ENCODE measurements at places on chromosomes 6 and 20.

- H3K27ac ChIP-seq = no peak overlapping the region
- no peaks in the 10 kb centered on the region for H3K27me3 ChIP-seq
- no peaks in the 10 kb centered on the region for H3K36me3 ChIP-seq
- H3K4me1 ChIP-seq = peaks cover 17% of the 10 kb centered on the region
These were observed 90.7 kb downstream of the PLG start for GRCh38 chr6:160792708-160793107.

DNA sequence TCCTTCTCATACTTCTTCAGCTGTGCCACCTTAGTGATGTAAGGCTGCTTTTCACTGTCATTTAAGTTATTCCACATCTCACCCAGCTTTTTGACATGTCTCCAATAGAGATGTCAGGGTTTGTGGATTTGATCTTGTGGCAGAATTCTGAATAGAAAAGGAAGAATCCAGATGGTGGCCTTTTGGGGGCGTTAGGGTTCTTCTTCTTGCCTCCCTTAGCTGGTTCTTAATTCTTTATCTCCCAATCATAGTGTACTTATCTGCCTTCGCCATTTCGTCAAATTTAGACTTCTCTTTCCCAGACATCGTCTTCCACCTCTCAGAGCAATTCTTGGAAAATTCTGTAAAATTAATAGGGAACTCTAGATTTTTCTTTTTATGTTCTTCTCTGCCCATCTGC is 422.9 kb downstream of the GJA1 start:
- H3K4me3 ChIP-seq = no peak overlapping the region
- H3K27ac ChIP-seq = no peak overlapping the region
- no peaks in the 10 kb centered on the region for H3K4me1 ChIP-seq
- H3K36me3 ChIP-seq = no peaks in the 10 kb centered on the region
- DNase-seq = no peak

DNA sequence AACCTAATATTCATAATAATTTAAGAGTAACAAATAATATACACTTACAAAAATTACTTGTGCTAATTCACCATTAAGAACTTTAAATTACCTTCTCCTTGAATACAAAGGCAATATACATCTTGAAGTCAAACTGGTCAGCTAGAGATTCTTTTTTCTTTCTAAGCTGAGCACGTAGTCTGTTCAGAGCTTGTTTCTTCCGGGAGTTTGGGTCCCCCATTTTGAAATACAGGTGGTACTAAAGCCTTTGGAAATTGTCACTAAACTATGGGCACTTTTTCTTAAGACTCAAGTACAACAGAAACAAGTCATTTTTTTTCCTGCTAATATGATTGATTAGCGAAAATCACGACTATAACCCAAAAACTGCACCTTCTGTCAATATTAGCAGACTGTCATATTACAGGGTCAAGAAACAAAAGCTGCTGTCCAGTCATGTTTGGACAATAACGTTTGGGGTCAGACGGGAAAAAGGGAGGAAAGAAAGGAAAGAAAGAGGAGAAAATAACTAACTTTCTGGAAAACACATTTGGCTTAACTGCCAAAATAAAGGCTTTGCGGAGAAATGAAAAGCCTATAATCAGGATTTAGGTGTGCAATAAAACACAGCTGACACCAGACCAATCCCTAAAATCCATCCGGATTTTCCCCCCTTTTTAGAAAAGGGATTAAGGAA is 367 bp downstream of the C6orf62 start:
- peaks cover 60% of the 10 kb centered on the region for H3K4me1 ChIP-seq
- peaks cover 72% of the 10 kb centered on the region for H3K36me3 ChIP-seq

DNA sequence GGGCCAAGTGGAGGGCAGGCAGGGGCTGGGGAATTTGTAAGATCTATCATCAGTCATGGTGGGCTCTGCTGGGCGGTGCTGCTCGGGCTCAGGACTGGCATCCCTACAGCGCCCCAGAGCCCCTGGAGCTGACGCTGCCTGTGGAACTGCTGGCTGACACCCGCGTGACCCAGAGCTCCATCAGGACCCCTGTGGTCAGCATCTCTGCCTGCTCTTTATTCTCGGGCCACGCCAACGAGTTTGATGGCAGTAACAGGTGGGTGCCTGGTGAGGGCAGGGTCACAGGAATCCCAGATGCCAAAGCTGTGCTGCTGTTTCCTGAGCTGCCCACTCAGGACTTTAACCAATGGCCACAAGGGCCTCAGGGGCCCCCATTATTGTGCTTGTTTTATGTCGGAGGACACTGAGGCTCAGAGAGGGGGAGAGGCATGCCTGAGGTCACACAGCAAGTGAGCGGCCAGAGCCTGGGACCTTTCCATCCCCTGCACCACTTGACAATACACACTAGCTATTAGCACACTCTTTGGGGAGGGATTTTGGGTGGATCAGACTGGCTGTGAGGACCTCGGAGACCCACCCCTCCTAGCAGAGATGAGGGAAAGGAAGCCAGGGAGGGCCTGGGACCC is 6.3 kb downstream of the BPIFB2 start:
- no peak overlapping the region for H3K4me3 ChIP-seq
- no peaks in the 10 kb centered on the region for H3K4me1 ChIP-seq
- no peaks in the 10 kb centered on the region for H3K36me3 ChIP-seq
- no peak for DNase-seq
- no peaks in the 10 kb centered on the region for H3K27me3 ChIP-seq

- no peaks in the 10 kb centered on the region for H3K36me3 ChIP-seq
- no peak overlapping the region for H3K27ac ChIP-seq
- no peak for DNase-seq
- H3K4me1 ChIP-seq = peaks cover 26% of the 10 kb centered on the region
These were observed 132.2 kb upstream of the TNFAIP3 start for GRCh38 chr6:137734875-137735182.

GRCh38 chr6:80364149-80364548 is 257.7 kb downstream of the BCKDHB start:
- no peaks in the 10 kb centered on the region for H3K36me3 ChIP-seq
- no peaks in the 10 kb centered on the region for H3K4me1 ChIP-seq
- no peak overlapping the region for H3K4me3 ChIP-seq
- H3K27me3 ChIP-seq = no peaks in the 10 kb centered on the region

- DNase-seq = no peak
- peak overlapping the region; percentile 70 for H3K4me3 ChIP-seq
- H3K36me3 ChIP-seq = peaks cover 63% of the 10 kb centered on the region
- H3K27me3 ChIP-seq = no peaks in the 10 kb centered on the region
- peaks cover 48% of the 10 kb centered on the region for H3K4me1 ChIP-seq
- H3K27ac ChIP-seq = peak overlapping the region; percentile 94
These were observed 25.3 kb downstream of the RBCK1 start for GRCh38 chr20:433300-433975.

GRCh38 chr6:134826889-134827737 is 122.8 kb downstream of the ALDH8A1 start:
- peaks cover 15% of the 10 kb centered on the region for H3K4me1 ChIP-seq
- H3K4me3 ChIP-seq = no peak overlapping the region
- no peaks in the 10 kb centered on the region for H3K36me3 ChIP-seq
- H3K27ac ChIP-seq = no peak overlapping the region
- no peaks in the 10 kb centered on the region for H3K27me3 ChIP-seq

- peak overlapping the region; percentile 83 for H3K4me3 ChIP-seq
- no peaks in the 10 kb centered on the region for H3K27me3 ChIP-seq
- no peak for DNase-seq
- H3K27ac ChIP-seq = peak overlapping the region; percentile 94
- peaks cover 56% of the 10 kb centered on the region for H3K4me1 ChIP-seq
These were observed 1.2 kb upstream of the RAB22A start for GRCh38 chr20:58308290-58308679.

- DNase-seq = no peak
- H3K27me3 ChIP-seq = peaks cover 4% of the 10 kb centered on the region
- H3K4me3 ChIP-seq = no peak overlapping the region
- no peaks in the 10 kb centered on the region for H3K36me3 ChIP-seq
- no peaks in the 10 kb centered on the region for H3K4me1 ChIP-seq
These were observed 107.1 kb upstream of the JAG1 start for GRCh38 chr20:10780901-10781300.

- H3K27me3 ChIP-seq = no peaks in the 10 kb centered on the region
- H3K36me3 ChIP-seq = peaks cover 31% of the 10 kb centered on the region
- no peak overlapping the region for H3K4me3 ChIP-seq
- no peaks in the 10 kb centered on the region for H3K4me1 ChIP-seq
- H3K27ac ChIP-seq = no peak overlapping the region
These were observed 11.2 kb downstream of the SLC35A1 start for GRCh38 chr6:87483929-87484328.

- H3K36me3 ChIP-seq = peaks cover 7% of the 10 kb centered on the region
- peak overlapping the region; percentile 93 for H3K4me3 ChIP-seq
- no peaks in the 10 kb centered on the region for H3K27me3 ChIP-seq
- peaks cover 97% of the 10 kb centered on the region for H3K4me1 ChIP-seq
These were observed 59.5 kb downstream of the UTRN start for GRCh38 chr6:144344646-144345045.

- H3K4me3 ChIP-seq = peak overlapping the region; percentile 66
- H3K4me1 ChIP-seq = peaks cover 62% of the 10 kb centered on the region
- H3K27ac ChIP-seq = peak overlapping the region; percentile 84
These were observed 4.2 kb downstream of the CDK19 start for GRCh38 chr6:110810896-110811586.

- H3K36me3 ChIP-seq = no peaks in the 10 kb centered on the region
- H3K27me3 ChIP-seq = no peaks in the 10 kb centered on the region
- no peak overlapping the region for H3K4me3 ChIP-seq
These were observed 256.9 kb downstream of the CDH26 start for GRCh38 chr20:60214901-60215815.

GRCh38 chr6:168362276-168362990 is 42.9 kb upstream of the DACT2 start:
- H3K4me1 ChIP-seq = no peaks in the 10 kb centered on the region
- DNase-seq = no peak
- no peak overlapping the region for H3K27ac ChIP-seq
- H3K4me3 ChIP-seq = no peak overlapping the region

- H3K36me3 ChIP-seq = no peaks in the 10 kb centered on the region
- H3K27me3 ChIP-seq = peaks cover 2% of the 10 kb centered on the region
- no peak overlapping the region for H3K4me3 ChIP-seq
- no peak overlapping the region for H3K27ac ChIP-seq
- DNase-seq = no peak
These were observed 112.2 kb upstream of the PDE7B start for GRCh38 chr6:135739288-135739687.

DNA sequence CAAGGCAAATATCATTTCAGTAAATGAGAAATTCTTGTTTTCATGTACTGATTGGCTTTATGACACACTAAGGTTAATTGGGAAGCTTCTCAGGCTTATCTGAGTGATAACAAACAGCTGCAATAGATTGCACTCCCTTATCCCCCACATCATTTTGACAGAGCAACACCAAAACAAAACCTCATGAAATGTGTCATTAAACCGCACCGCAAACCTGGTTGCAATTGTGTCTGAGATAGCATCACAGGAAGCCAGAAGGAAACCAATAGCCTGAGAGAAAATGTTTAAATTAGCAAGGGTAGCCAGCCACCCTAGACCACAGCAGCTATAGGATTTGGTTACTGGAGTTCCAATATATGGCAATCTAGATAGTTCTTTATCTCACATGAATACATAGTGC is 31.6 kb upstream of the LAMA4 start:
- H3K27me3 ChIP-seq = peaks cover 1% of the 10 kb centered on the region
- no peaks in the 10 kb centered on the region for H3K4me1 ChIP-seq
- H3K27ac ChIP-seq = no peak overlapping the region
- no peak overlapping the region for H3K4me3 ChIP-seq
- H3K36me3 ChIP-seq = no peaks in the 10 kb centered on the region
- DNase-seq = no peak

DNA sequence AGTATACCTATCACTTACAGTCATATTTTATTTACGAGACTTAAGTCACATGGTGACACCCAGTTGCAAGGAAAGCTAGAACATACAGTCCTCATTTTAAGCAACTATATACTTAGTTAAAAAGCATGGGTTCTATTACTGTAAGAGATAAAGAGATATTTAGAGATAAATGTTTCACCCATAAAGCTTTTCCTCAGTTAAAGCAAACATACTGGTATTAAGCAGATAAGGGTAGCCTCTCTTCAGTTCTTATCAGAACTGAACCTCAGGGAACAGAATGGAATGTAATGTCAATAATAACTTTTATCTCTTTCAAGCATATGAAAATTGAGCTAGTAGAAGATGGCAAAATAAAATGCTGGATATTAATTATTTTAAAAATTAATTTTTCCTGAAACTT is 9.9 kb upstream of the ASCC3 start:
- peaks cover 1% of the 10 kb centered on the region for H3K27me3 ChIP-seq
- H3K27ac ChIP-seq = no peak overlapping the region
- no peak for DNase-seq
- no peak overlapping the region for H3K4me3 ChIP-seq

DNA sequence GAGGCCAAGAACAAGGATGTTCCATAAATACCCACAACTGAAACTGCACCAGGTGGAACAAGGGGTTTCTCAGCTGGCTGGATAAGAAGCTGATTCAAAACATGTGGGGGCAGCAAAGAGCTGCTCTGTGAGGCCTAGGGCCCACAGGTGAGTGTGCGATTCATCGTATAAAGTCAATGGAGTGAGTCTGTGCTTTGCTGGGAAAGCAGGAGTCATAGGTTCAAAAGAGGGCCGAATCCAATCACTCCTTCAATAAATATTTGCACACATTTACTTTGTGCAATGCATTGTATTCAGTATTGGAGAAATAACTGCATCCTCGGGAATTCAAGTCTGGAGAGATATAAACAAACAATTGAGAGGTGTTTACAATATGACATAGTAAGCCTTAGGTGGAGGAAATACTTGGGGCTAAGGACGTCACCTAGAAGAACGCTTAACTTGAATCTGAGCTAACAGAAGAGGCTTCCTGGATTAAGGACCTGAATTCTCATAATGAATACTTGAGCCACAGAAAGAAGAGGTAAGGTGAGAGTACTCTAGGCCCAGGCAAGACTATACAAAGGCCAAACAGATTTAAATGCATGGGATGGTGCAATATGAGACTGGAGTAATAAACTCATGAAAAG is 83.7 kb upstream of the TMEM30A start:
- H3K4me3 ChIP-seq = no peak overlapping the region
- DNase-seq = no peak
- peaks cover 4% of the 10 kb centered on the region for H3K27me3 ChIP-seq
- no peaks in the 10 kb centered on the region for H3K4me1 ChIP-seq
- no peaks in the 10 kb centered on the region for H3K36me3 ChIP-seq
- H3K27ac ChIP-seq = no peak overlapping the region

- peaks cover 2% of the 10 kb centered on the region for H3K4me1 ChIP-seq
- no peak for DNase-seq
- H3K27ac ChIP-seq = no peak overlapping the region
- H3K36me3 ChIP-seq = peaks cover 42% of the 10 kb centered on the region
These were observed 10.7 kb downstream of the PXMP4 start for GRCh38 chr20:33709398-33709797.

DNA sequence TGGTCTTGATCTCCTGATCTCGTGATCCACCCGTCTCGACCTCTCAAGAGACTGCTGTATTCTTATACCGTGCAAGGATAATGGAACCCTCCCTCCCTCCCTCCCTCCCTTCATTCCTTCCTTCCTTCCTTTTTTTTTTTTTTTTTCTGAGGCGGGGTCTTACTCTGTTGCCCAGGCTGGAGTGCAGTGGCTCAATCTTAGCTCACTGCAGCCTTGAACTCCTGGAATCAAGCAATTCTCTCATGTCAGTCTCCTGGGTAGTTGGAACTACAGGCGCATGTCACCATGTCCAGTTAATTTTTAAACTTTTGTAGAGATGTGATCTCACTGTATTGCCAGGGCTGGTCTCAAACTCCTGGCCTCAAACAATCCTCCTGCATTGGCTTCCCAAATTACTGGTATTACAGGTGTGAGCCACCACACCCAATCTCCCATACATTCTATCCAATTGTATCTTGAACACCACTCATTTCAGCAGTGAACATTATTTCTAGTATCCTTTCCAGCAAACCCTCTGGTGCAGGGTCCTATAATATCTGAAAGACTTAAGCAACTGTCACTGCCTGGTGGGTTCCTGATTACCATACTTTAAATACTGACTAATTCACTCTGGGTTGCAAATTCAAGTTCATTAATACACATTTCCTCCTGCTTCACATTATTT is 210.0 kb upstream of the ZNF217 start:
- H3K4me3 ChIP-seq = no peak overlapping the region
- no peaks in the 10 kb centered on the region for H3K27me3 ChIP-seq
- DNase-seq = no peak
- no peaks in the 10 kb centered on the region for H3K36me3 ChIP-seq
- H3K27ac ChIP-seq = no peak overlapping the region

All from activated B cell treated with CpG ODN at 0.5 μM for 24 hours (primary cell).